ENCODE measurements at places on chromosomes 1 and 21. TPM values are rescaled to one million over a fixed set of nuclear protein-coding genes. Genes with fewer than 3 reads are reported as not detected.

- H3K36me3 ChIP-seq = no peaks in the 10 kb centered on the region
- H3K4me3 ChIP-seq = peak overlapping the region; percentile 81
- peaks cover 46% of the 10 kb centered on the region for H3K4me1 ChIP-seq
- DNase-seq = no peak
These were observed 3.1 kb downstream of the KCTD3 start for GRCh38 chr1:215569986-215570824.

SOX13 gene
- total RNA-seq = 57.8 TPM

CD244 gene
- total RNA-seq = 4.5 TPM

DNA sequence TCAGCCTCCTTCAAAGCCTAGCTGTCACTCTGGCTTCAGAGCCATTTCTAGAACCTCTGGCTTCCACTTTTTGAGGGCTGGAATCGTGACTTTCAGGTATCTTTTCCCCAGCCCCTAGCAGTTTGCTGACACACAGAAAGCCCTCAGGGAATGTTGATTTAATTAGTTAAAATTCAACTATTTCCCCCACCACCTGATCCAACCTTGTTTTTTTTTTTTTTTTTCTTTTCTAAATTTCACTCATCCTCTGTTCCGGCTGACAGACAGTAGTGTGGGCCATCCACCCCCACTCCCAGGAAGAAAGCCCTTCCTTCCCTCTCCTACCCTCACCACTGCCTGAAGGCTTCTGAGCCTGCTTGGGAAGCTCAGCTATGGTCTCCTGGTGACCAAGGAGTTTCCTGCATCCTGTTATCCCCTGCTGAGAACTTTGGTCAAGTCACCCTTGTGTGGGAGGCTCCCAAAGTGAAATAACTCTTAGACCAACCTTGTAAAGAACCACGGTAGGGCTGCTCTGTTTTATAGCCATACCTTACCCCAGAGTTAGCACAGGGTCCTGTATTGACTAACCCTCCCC is 29.4 kb downstream of the KCNJ6 start:
- H3K27ac ChIP-seq = no peak overlapping the region
- no peaks in the 10 kb centered on the region for H3K4me1 ChIP-seq
- peaks cover 9% of the 10 kb centered on the region for H3K27me3 ChIP-seq
- DNase-seq = no peak
- H3K36me3 ChIP-seq = no peaks in the 10 kb centered on the region
- no peak overlapping the region for H3K4me3 ChIP-seq

EDARADD gene
- total RNA-seq = 0.89 TPM

LAMC2 gene
- total RNA-seq = 24.9 TPM

GRCh38 chr1:200166411-200166810 is 138.9 kb downstream of the NR5A2 start:
- no peaks in the 10 kb centered on the region for H3K36me3 ChIP-seq
- H3K4me3 ChIP-seq = no peak overlapping the region
- H3K4me1 ChIP-seq = no peaks in the 10 kb centered on the region
- H3K27ac ChIP-seq = no peak overlapping the region

DNA sequence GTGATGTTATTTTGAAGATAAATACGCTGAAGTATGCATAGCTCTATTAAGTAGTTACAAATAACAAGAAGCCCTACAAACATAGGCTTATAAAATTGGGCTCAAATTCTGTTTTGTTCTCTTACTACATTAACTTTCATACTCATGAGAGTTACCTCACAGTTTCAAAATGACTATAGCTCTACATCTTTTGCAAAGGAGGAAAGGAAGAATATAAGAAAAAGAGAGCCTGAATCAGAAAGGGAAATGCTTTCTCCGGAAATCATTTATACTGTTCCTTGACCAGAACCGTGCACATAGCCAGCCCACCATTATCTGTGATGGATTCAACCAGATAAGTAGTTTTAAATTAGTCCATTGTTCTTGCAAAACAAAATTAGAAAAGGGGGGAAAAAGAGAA is 1252.1 kb downstream of the NCAM2 start:
- H3K4me1 ChIP-seq = no peaks in the 10 kb centered on the region
- no peak overlapping the region for H3K4me3 ChIP-seq
- H3K36me3 ChIP-seq = no peaks in the 10 kb centered on the region
- H3K27me3 ChIP-seq = no peaks in the 10 kb centered on the region
- H3K27ac ChIP-seq = no peak overlapping the region

All from lower lobe of right lung (tissue), 2 donors.